ENCODE measurements at places on chromosomes 3 and 15. TPM values are rescaled to one million over a fixed set of nuclear protein-coding genes. Genes with fewer than 3 reads are reported as not detected.

The ABI3BP gene
- total RNA-seq, result 4.2 TPM

The EXD1 gene
- under 0.01 TPM for total RNA-seq

The UBA7 gene
- total RNA-seq, result 48.0 TPM

The MUSTN1 gene
- not detected for total RNA-seq

The MFN1 gene
- 52.5 TPM for total RNA-seq

The ALS2CL gene
- total RNA-seq, result 2.6 TPM

The MCF2L2 gene
- 0.64 TPM for total RNA-seq

The ACKR4 gene
- total RNA-seq, result 9.5 TPM

The SPTBN5 gene
- 0.32 TPM for total RNA-seq

The BTLA gene
- not detected for total RNA-seq

The SYNPR gene
- total RNA-seq, result not detected

The STAC gene
- 0.32 TPM for total RNA-seq

The COL6A6 gene
- total RNA-seq, result under 0.01 TPM

The CPEB1 gene
- total RNA-seq, result 7.1 TPM

The LMAN1L gene
- not detected for total RNA-seq

The IL16 gene
- total RNA-seq, result 0.32 TPM

The FANCD2OS gene
- not detected for total RNA-seq

The SEMA6D gene
- total RNA-seq, result 3.0 TPM

The GPR62 gene
- total RNA-seq, result under 0.01 TPM

The AGBL1 gene
- not detected for total RNA-seq

The USP13 gene
- 7.8 TPM for total RNA-seq

The OTOL1 gene
- total RNA-seq, result not detected

The DNAH1 gene
- 4.8 TPM for total RNA-seq

The HGD gene
- 0.43 TPM for total RNA-seq
